ENCODE measurements at places on chromosomes 16 and 17.

GRCh38 chr17:82495844-82496528 is 23.5 kb upstream of the FOXK2 start:
- DNase-seq, result no peak

GRCh38 chr17:44002141-44002848 is 2.1 kb upstream of the NAGS start:
- no peak for DNase-seq

DNA sequence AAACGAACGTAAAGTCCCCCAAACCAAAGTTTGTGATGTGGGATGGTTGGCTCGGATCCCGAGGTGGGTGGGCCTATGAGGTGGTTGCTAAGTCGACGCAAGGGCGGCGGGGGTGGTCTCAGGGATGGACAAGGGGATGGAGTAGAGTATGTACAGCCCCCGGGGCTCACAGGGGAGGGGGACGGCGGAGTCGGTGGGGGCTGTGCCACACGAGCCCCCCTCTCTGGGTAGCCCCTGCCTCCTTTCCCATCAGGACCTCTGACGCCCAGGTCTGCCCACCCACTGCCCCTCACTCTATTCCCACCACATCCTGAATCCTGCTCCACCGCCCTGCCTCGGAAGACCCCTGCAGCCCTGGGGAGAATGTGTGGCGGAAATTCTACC is 15.2 kb downstream of the IL34 start:
- no peak for DNase-seq

DNA sequence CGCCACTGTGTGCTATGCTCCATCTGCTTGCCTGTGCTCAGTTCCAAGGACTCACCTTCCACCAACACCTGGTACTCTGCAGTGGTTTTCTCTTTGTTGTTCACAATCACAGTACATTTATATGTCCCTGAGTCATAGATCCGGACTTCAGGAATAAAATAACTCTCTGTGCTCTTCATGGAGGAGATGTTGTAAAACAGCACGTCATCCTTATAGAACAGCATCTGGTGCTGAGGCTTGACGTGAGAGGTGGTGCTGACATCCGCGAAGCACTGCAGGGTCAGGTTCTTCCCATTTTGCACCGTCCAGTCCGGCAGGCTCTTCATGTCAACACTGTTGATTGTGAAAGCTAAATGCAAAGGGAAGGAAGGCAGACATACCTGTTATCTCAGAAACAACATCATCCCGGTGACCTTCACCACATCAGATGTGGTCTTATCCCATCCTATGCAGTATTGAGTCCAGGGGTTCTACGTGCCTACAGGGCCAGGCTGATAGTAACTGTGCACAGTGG is 12.8 kb downstream of the PECAM1 start:
- DNase-seq, result no peak

All from CD4-positive, alpha-beta T cell treated with Interleukin-6 at 100 ng/mL for 8 hours (primary cell).